NCI-H526 (cell line): ENCODE measurements at places on chromosomes 3 and 15.

DNA sequence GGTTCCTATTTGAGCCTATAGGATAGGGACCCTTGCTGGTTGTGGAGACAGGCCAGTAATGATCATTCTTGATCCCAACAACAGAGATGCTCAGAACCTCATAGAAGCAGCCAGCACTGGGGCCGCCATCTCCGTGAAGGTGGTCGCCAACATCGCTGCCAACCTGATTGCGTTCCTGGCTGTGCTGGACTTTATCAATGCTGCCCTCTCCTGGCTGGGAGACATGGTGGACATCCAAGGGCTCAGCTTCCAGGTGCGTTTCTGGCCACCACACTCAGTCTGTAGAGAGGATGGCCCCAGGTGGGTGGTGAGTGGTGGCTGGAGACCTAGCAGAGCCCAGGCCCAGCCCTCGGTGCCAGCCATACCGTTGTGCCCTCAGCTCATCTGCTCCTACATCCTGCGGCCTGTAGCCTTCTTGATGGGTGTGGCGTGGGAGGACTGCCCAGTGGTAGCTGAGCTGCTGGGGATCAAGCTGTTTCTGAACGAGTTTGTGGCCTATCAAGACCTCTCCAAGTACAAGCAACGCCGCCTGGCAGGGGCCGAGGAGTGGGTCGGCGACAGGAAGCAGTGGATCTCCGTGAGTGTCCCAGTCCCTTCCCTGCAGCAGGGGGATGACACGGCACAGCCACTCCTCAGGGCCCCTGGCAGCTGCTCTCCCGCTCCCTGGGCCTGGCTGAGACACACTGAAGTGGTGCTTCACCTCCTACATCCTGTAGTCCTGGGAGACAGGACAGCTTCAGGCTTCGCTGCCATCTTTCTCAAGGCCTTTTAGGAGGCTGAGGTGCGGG, 46.5 kb upstream of the PDE8A start:
- DNase-seq: no peak

DNA sequence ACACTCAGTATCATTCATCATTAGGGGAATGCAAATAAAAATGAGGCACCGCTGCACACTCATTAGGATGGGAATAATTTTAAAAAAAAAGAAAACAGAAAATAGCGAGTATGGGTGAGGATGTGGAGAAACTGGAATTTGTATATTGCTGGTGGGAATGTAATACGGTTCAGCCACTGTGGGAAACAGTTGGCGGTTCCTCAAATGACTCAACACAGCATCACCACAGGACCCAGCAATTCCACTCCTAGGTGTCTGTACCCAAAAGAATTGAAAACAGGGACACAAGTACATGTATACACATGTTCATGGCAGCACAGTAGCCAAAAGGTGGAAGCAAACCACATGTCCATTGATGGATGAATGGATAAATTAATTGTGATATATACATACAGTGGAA, 35.2 kb upstream of the RFTN1 start:
- DNase-seq: no peak

DNA sequence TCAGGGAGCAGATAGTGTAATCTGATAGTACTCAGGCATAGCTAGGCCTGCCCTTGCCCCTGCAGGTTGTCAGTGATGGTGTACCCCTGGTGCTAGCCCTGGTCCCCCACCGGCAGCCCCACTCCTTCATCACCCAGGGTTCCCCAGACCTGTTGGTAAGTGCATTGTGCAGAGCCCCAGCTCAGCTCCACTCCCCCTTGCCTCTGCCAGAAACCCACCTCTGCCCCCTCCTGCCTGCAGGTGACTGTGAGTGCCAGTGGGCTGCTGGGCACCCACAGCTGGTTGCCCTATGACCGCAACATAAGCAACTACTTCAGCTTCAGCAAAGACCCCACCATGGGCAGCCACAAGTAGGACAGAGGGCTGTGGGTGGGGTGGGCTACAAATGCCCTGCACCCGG, 27.5 kb downstream of the NBEAL2 start:
- DNase-seq: no peak

- no peak for DNase-seq
Observed at GRCh38 chr3:184479426-184480126, 82.0 kb upstream of the EPHB3 start.

GRCh38 chr15:71275098-71275497, 159.8 kb downstream of the THSD4 start:
- DNase-seq: no peak

DNA sequence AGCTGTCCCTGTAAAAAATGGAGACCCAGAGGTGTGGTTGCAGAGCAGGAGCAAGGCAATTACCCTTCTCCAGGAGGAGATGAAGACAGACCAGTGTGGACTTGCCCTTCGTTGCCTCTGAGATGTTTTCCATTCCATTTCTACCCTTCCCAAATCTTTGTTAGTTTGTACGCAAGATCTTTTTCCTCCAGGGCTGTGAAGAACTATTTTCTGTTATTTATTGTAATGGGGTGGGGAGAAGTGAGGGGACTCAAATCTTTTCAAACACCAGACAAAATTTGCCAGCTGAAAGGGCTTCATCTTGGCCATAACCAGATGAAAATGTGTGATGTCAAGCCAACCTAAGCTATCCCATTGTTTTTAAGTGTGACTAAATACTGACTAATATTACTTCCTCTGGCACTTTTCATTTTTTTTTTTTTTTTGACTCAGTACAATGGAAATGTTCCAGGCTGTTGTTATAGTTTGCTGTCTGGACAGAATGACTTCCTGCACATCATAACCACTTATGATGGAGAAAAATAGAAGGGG, 271.3 kb upstream of the TPRG1 start:
- no peak for DNase-seq

DNA sequence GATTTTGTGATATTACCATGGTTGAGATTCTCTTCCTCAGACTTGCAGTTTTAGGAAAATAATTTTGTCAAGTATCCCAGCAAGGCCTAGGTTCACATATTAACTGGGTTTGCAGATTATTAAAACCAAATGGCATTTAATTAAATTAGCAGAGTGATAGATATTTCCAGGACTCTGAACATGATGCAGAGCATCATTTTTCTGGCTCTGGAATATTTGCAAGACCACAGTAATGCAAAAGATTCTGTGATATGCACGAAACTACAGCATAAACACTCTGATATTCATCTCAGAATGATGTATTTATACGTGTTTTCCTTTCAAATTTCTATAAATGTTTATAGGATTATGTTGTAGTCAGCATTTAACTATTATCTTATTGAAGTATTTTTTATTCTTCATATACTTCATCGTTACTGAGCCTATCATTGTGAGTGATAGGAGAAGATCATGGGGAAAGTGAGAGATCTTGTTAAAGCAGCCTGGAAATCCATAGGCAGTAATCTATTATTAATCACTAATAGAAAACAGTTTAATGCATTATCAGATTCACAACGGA, 1245.6 kb downstream of the OTOL1 start:
- DNase-seq: no peak

- DNase-seq: no peak
Observed at GRCh38 chr3:112778353-112778948, 68.2 kb downstream of the CD200R1L start.

GRCh38 chr15:26531489-26531888, 241.4 kb downstream of the GABRB3 start:
- DNase-seq: no peak

GRCh38 chr15:81534124-81534523, 160.1 kb upstream of the TMC3 start:
- DNase-seq: no peak

- DNase-seq: no peak
Observed at GRCh38 chr15:89441295-89441812, 55.0 kb downstream of the RHCG start.

DNA sequence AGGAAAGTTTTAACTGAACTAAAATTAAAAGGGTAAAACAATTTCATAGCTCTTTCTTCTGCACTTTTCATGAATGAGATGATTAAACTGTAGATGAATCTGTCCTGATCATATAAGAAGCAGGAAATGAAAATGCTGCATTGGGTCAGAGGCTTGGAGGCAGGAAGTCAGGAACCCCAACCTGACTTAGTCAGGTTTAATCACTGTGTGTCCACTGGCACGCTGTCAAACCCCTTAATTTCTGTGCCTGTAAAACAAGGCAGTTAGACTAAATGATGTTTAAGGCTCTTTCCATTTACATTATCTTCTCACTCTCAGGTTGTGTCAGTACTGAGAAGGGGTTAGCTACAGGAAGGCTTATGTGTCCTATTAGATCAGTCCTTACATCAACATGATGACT, 193.3 kb upstream of the TTC14 start:
- DNase-seq: no peak

DNA sequence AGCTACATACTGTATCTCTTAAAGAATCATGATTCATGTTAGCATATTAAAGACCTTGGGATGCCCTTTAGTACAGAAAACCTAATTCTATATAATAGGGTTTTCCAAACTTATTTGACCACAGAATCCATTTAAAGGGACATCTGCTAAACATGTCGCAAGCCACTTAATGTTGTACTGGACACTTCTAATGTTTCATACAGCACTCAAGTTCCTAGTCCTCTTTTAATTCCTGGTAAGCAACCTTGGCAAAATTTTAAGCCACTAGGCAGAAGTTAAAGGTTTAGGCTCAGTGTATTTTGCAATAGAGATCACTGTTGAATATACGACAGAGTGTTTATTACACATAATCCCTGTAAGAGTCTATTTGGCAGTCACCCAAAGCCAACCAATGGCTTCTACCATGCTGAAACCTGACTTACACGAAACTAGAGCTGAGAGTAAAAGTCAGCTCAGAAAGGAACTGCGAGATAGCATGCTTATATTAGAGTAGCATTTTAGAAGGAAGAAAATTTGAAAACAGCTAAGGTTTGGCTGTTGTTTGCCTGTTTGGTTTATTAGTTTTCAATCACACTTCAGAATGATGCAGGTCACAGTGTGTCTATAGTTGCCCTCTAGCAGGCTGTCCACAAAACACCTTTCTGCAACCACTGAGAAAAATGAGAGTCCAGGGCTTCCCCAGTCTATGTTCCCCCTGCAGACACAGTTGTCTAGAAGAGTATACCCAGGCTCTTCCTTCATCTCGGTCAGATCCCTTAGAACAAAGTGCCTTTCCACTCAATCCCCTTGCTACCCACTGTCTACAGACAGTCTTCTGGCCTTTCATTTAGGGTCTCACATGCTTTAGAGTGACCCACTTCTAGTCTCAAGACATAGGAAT, 104.4 kb downstream of the FMN1 start:
- no peak for DNase-seq

- no peak for DNase-seq
Observed at GRCh38 chr15:74664028-74664616, 31.7 kb downstream of the EDC3 start.

GRCh38 chr3:94336046-94336753, 273.3 kb downstream of the NSUN3 start:
- peak; percentile 54 for DNase-seq

DNA sequence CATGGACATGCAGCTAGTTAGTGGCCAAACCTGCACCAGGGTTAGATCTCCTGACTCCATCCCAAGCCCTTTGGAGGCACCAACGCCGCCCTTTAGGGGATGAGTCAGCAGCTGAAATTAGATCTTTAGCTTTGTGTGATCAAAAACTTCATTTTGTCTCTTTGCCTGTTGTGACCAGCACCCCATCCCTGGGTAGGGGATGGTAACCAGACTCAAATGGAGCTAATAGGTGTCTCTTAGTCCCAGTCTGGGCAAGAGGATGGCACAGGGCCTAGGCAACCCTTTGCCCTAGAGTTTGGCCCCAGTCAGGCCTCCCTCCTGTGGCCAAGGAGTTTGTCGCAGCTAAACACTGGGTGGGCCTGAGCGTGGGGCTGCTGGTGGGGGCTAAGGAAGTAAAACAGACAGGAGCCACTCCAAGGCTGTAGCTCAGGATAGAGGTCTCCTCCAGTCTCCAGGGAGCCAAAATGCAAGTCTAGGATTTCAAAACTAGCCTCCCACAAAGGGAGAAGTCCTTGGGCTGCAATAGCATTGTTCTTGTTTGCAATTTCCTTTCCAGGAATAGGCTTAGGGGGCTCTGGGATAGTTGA, 105.1 kb downstream of the CPN2 start:
- DNase-seq: no peak

- DNase-seq: no peak
Observed at GRCh38 chr3:133574260-133574881, 885 bp downstream of the CDV3 start.

DNA sequence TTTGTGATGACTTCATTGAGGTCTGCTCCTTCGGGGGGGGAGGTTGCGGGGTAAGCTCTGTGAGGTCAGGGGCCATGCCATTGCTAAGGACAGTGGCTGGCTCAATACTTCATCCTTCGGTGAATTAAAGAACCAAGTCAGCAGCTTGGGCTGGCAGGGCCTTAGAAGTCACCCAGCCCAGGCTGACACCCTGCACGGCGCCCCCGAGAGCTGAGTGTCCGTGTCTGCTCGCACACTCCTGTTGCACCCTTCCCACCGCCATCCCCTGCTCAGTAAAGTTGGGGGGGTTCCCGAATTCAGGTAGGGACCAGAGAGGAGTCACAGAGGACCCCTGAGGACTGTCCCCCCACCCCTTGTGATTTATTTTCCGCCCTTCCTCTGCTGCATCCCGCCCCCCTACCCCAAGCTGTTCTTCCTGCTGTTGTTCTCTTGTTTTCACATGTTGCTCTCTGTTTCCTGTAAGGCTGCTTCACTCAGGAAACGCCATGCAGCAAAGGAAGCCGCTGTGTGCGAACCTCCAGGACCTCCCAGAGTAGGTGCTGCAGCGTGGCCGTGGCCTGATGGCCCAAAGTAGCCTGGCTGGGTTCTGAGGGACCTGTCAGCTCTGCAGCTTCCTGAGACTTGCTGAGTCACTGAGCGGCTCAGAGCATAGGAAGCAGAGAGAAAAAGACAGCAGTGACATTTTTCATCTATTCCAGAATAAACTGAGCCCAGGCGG, 14.4 kb downstream of the EFCC1 start:
- DNase-seq: no peak

DNA sequence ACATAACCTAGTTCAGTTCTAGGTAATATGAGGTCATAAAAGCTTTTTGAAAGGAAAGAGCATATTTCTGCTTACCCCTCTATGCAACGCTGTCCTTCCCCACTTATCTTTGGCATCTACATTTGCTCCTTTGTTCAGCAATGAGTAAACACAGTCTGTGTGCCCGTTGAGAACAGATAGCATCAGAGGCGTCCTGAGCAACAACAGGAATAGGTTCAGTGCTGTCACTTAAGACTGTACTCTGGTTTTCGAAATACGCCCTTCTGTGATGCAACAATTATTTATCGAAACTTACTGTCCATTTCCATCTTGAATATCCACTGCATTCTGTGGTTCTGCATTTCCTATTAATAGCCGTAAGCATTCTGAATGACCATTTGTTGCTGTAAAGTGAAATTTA, 84.4 kb downstream of the BTD start:
- DNase-seq: peak; percentile 1
